ENCODE measurements at places on chromosomes 11 and 22.
A peak's percentile ranks its signal among the peaks of the same experiment; 100 is the strongest.

- peak; percentile 10 for DNase-seq
Measured at GRCh38 chr11:29200791-29201562, 815.9 kb downstream of the KCNA4 start.

DNA sequence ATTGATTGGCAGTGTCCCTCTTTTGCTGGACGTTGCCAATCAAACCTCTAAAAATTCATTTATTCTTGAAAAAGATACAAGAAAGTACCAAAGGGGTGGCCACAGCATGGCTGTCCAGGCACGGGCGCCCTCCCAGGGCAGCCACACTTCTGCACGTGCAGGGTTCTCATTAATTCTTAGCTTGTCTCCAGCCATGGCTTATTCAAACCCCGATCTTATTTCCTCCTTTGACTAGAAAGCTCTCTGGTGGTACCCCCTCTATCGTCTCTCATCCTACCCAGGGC lies 123.9 kb downstream of the CTTN start:
- no peak for DNase-seq

- no peak for DNase-seq
Measured at GRCh38 chr11:109112261-109112660, 309.7 kb upstream of the C11orf87 start.

DNA sequence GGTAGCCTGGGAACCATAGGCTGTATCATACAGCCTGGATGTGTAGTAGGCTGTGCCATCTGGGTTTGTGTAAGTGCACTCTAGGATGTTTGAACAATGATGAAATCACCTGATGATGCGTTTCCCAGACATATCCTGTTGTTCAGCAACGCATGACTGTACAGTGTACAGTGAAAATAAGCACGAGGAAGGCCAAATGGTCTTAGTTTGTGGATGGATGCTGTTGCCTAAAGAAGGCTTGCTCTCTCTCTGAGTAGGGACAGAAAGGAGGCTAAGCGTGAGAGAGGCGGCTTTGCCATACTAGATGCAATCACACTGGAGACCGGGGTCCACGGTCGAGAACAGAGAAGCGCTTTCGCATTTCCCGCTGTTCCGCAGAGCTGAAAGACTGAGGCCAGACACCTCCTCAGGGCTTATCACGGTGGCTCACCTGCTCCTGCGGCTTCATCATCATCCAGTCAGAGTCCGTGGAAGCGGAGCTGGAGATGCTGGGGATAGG lies 27.6 kb upstream of the APLP2 start:
- DNase-seq = peak; percentile 74

GRCh38 chr11:119908573-119908904 lies 179.5 kb upstream of the NECTIN1 start:
- no peak for DNase-seq

DNA sequence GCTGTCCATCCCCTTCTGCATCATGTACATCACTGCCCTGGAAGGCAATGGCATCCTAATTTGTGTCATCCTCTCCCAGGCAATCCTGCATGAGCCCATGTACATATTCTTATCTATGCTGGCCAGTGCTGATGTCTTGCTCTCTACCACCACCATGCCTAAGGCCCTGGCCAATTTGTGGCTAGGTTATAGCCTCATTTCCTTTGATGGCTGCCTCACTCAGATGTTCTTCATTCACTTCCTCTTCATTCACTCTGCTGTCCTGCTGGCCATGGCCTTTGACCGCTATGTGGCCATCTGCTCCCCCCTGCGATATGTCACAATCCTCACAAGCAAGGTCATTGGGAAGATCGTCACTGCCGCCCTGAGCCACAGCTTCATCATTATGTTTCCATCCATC lies 337 bp downstream of the OR52B6 start:
- DNase-seq = no peak

DNA sequence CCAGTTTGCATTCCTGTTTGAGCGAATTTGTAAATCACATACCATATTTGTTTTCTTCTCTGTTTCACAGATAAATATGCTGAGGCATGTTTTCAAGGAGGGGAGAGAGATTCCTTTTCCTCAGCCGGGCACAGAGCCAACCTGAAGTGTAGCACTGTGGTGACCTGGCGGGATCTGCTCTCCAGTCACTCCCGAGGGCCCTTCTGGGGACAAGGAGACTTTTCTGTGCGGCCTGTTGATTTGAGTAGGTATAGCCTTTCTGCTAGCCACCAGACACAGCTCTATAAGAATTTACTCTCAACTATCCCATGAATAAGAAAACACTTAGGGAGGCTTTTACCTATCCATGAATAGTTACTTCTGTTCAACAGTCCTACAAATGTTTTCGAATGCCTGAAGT lies 63.5 kb upstream of the FDX1 start:
- DNase-seq = peak; percentile 27

- peak; percentile 13 for DNase-seq
Measured at GRCh38 chr11:70397336-70397982, 870 bp upstream of the CTTN start.

DNA sequence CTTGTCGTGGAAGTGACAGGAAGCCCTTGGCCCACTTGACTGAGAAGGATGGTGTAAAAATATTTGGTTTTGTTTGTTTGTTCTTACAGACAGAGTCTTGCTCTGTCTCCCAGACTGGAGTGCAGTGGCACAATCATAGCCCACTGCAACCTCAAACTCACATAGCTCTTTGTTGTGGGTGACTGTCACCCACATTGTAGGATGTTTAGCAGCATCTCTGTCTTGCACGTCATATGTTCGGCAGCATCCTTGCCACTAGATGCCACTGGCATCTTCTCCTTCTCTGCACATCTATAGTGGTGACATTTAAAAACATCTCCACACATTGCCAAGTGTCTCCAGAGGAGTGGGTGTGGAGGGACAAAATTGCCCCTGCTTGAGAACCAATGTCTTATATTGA lies 56.8 kb downstream of the PRR5L start:
- no peak for DNase-seq

GRCh38 chr11:71089571-71089970 lies 162.8 kb downstream of the SHANK2 start:
- no peak for DNase-seq

DNA sequence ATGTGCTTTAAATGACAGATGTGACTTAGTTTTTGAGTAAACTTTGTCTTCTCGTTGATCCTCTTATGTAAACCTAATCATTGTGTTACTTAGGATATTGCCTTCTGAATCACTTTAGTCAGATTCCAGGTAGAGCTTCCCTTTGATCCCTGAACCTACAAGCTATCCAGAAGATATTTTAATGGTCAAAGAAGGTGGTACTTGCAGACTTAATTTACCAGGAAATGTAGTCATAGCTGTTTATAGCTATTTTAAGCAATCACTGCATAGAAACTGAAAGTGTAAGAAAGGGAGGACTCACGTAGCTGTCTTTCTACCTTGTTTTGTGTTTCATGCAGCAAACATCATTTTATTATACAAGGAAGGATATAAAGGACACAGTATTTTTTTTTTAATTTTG lies 189.5 kb downstream of the DDX10 start:
- DNase-seq = no peak

GRCh38 chr11:64321533-64321932 lies 3.6 kb downstream of the PRDX5 start:
- peak; percentile 71 for DNase-seq

- no peak for DNase-seq
Measured at GRCh38 chr11:94800414-94800813, 32.3 kb downstream of the AMOTL1 start.

GRCh38 chr22:45718391-45718790 lies 46.8 kb downstream of the ATXN10 start:
- DNase-seq = no peak

DNA sequence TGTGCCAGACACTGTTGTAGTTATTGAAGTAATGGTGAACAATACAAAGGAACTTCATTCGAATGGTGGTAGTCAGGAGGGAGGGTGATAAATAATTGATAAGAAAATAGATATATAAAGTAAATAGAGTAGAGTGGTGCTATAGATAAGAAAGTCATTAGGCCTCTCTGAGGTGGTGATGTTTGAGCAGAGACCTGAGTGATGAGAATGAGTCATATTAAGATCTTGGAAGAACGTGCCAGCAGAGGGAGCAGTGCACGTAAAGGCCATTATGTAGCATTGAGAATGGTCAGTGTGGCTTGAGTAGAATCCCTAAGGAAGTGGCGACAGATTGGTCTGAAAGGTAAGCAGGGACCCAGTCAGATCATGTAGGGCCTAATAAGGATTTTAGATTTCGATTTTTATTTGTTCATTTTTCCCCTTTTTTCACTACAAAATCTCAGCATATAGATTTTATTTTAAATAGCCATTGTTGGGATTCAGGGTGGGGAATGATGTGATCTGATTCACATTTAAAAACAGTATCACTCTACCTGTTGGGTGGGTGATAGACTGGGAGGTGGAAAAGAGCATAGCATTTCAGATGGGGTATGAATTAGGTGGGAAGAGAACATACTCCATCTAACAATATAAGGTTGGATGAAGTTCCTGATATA lies 44.7 kb downstream of the CCDC90B start:
- peak; percentile 60 for DNase-seq

DNA sequence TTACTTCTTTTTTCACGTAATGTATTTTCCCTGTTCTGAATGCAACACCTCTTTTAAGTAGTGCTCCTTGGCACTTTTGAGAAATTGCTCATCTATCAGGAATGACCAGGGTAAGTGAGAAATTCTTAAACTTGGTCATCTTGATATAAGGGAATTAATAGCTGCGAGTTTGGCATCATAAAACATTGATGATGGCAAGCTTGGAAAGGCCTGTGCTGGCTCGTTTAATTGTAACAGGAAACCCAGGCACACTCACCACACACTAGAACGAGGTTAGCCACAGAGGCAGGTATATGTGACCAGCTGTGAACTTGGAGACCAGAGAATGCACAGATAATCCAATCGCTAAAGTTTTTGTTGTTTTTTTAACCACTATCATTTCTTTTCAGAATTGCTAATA lies 24.3 kb downstream of the FAM118A start:
- peak; percentile 48 for DNase-seq

DNA sequence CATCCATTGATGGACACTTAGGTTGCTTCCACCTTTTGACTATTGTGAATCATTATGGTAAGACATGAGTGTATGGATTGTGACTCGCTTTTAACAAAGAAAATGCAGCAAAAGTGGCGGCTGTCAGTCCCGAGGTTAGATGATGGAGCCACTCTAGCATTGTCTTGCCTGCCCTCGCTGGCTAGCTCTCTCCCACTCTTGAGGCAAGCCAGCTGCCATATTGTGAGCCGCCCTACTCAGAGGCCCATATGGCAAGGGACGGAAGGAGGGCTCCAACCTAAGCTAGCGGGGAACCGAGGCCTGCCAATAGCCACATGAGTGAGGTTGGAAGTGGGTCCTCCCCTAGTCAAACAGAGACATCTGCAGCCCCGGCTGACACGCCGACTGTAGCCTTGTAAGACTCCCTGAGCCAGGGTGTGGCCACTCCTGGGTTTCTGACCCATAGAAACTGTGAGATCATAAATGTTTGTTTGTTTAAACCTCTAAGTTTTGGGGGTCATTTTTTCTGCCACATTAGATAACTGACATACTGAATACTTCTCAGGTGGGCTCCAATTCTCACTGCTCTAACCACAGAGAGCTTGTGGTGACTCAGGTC lies 160.2 kb downstream of the LDLRAD3 start:
- no peak for DNase-seq

DNA sequence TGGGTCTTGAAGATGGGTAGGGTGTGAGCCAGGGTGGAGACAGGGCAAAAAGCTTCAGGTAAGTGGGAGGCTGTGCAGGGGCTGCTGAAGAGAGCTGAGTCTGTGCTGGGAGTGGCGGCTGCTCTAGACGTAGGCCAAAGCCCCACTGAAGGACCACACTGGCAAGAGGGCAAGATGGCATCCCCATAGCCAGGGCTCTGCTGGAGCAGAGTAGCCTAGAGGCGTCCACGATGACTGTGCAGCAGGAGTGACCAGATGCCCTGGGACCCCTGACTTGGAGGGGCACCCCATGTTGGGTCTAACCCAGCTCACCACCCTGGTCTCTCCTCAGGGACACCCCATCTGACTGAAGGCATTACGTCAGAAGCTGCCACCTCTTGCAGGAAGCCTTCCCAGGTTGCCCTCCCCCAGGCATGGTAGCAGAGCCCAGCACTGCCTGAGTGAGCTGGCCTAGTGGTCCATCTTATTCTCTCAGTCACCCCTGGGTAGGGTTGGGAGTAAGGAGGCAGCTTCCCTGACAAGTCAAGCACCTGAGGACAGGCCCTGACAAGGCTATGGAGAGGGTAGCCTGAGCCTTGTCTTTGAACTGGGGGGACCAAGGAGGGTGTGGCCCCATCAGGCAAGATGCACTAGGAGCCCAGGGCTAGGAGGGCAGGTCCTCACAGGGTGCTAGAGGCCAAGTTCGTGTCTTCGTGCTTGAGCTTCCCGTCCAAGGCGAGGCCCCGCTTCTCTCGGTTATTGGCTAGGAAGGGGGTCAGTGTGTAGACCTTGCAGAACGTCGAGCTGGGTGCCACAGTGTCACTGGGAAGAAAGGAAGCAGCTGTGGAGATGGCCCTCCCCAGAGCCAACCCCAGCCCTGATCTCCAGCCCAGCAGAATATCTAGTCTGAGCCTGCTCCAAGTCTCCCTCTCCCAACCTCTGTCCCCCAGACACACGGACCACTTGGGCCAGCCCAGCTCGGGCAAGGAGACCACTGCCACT lies 33.1 kb downstream of the TPBGL start:
- DNase-seq = no peak

DNA sequence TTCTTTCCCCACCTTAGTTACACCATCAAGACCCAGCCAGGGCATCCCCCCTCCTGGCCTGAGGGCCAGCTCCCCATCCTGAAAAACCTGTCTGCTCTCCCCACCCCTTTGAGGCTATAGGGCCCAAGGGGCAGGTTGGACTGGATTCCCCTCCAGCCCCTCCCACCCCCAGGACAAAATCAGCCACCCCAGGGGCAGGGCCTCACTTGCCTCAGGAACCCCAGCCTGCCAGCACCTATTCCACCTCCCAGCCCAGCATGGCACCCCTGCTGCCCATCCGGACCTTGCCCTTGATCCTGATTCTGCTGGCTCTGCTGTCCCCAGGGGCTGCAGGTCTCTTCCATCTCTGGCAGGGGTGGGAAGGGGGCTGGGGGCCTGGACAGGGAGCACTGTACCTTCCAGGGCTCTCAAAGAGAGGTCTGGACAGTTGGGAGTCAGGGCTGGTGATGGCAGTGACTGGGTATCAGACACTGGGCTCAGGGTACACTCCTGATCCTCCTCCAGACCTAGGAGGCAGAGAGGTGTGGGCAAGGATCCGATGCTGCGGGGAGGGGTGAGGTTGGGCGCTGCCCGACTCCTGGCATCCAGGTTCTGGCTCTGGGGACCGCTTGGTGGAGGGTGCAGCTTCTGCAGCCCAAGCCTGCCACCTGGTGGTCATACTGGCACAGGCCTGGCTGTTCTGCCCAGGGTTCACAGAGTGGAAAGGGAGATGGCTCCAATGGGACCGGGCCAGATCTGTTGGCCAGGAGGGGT lies at the start of gene UPK2:
UPK2 (plus strand) TSS at position 205 of the 753 bp plus-strand sequence; CDS start at position 258, 53 bp downstream.
- peak; percentile 93 for DNase-seq

- DNase-seq = no peak
Measured at GRCh38 chr11:125890447-125891100, 3.1 kb downstream of the HYLS1 start.

- no peak for DNase-seq
Measured at GRCh38 chr11:32450372-32450771, 15.0 kb upstream of the WT1 start.
